ENCODE measurements at places on chromosomes 16 and 17.

DNA sequence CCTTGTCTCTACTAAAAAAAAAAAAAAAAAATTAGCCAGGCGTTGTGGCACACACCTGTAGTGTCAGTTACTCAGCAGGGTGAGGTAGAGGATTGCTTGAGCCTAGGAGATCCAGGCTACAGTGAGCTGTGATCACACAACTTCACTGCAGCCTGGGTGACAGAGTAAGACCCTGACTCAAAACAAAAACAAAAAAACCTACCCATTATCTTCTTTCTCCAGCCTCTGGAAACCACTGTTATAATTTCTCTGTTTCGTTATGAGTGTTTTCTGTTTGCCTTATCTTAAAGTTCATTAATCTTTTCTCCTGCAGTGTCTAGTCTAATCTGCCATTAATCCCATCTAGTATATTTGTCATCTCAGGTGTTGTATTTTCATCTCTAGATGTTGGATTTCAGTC is 18.6 kb upstream of the CLTC start:
- DNase-seq = no peak

- DNase-seq = no peak
Observed at GRCh38 chr17:69719474-69720048, 305.1 kb downstream of the MAP2K6 start.

- DNase-seq = no peak
Observed at GRCh38 chr16:67539691-67540635, 11.3 kb downstream of the RIPOR1 start.

- DNase-seq = no peak
Observed at GRCh38 chr16:77657016-77657415, 65.3 kb upstream of the NUDT7 start.

- DNase-seq = no peak
Observed at GRCh38 chr16:31480851-31481536, 1.9 kb upstream of the SLC5A2 start.
